Astrocyte (in vitro differentiated cells and primary cell): ENCODE measurements at places on chromosomes 4 and X. TPM values are rescaled to one million over a fixed set of nuclear protein-coding genes. Genes with fewer than 3 reads are reported as not detected.

The ASB12 gene
- 0.16 TPM in 1 of 2 replicates, not detected in the other for total RNA-seq

DNA sequence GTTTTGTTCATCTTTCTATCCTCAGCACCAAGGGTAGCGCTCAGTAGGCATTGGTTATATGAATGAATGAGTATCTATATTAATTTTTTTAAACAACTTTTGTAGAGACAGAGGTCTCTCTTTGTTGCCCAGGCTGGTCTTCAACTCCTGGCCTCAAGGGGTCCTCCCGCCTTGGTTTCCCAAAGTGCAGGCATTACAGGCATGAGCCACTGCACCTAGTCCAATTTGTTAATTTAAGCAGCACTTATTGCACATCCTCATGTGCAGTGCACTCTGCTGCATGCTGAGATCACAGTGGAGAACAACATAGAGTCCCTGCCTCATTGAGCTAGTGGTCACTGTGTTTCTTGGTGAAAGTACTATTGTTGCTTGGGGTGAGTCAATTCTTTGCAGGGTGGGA, 94.4 kb downstream of the NHSL2 start:
- H3K4me1 ChIP-seq = peaks cover 21% of the 10 kb centered on the region
- no peaks in the 10 kb centered on the region for H3K27me3 ChIP-seq
- no peak overlapping the region for H3K4me3 ChIP-seq
- no peak for DNase-seq
- H3K36me3 ChIP-seq = no peaks in the 10 kb centered on the region

GRCh38 chrX:262381-262909, 18.7 kb upstream of the PLCXD1 start:
- no peak overlapping the region for H3K4me3 ChIP-seq
- H3K27ac ChIP-seq = no peak overlapping the region
- DNase-seq = no peak
- no peaks in the 10 kb centered on the region for H3K27me3 ChIP-seq

GRCh38 chrX:68490644-68491043, 8.2 kb upstream of the YIPF6 start:
- H3K4me3 ChIP-seq = no peak overlapping the region
- no peak overlapping the region for H3K27ac ChIP-seq
- H3K4me1 ChIP-seq = no peaks in the 10 kb centered on the region
- no peak for DNase-seq
- no peaks in the 10 kb centered on the region for H3K36me3 ChIP-seq
- no peaks in the 10 kb centered on the region for H3K27me3 ChIP-seq

DNA sequence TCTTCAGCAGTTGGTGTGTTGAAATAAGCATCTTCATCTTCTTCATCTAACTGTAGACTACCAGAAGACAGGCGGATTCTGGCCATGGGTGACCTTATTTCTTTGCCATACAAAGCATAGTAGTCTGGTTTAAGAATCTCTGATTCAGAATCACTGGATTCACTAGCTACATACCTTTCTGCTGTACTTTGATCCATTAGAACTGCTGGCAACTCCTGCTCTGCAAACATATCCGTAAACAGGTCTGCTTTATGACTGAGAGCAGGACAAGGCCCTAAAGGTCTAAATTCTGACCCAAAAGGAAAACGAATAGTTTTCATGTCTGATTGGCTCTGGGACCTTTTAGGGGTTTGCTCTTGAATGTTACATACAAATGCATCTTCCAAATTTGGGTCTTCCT, 49.9 kb downstream of the FRMD7 start:
- H3K27ac ChIP-seq = no peak overlapping the region
- H3K4me3 ChIP-seq = no peak overlapping the region
- no peaks in the 10 kb centered on the region for H3K36me3 ChIP-seq
- no peaks in the 10 kb centered on the region for H3K4me1 ChIP-seq
- no peaks in the 10 kb centered on the region for H3K27me3 ChIP-seq

DNA sequence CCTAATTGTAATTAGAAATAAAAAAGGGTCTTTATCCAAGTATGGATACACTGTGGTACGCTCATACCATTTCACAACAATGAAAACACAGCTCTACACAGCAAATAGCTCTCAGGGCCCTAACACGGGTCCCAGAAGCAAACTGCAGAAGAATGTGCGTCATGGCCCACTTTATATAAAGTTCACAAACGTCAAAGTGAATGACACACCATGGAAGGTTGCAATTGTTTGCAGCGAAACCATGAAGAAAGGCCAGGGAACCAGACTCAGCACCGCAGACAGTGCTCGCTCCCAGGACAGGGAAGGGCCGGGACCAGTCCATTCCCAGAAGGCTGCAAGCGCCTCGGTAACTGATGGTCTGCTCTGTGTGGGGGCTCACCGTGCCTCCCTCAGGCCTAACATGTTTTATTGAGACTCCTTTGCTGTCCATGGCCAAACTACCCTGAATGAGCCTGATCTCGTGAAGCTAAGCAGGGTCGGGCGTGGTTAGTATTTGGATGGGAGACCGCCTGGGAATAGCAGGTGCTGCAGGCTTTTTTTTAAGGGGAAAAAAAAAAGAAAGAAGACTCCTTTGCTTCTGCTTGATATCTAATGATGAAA, 47.8 kb downstream of the ACOX3 start:
- H3K36me3 ChIP-seq = no peaks in the 10 kb centered on the region
- no peaks in the 10 kb centered on the region for H3K27me3 ChIP-seq
- H3K27ac ChIP-seq = peak overlapping the region; percentile 17
- H3K4me3 ChIP-seq = no peak overlapping the region
- no peak for DNase-seq

- no peak overlapping the region for H3K27ac ChIP-seq
- no peaks in the 10 kb centered on the region for H3K27me3 ChIP-seq
Measured at GRCh38 chrX:122622795-122623194, 561.3 kb upstream of the GRIA3 start.

GRCh38 chrX:124208660-124209059, 123.8 kb upstream of the TEX13D start:
- no peak for DNase-seq
- H3K27me3 ChIP-seq = no peaks in the 10 kb centered on the region
- H3K27ac ChIP-seq = no peak overlapping the region
- no peaks in the 10 kb centered on the region for H3K36me3 ChIP-seq

The TIGD4 gene
- total RNA-seq = 0.23 and 0.31 TPM in 2 replicates

The POF1B gene
- total RNA-seq = not detected in 2 replicates

The IDH3G gene
- 40.0 and 41.9 TPM in 2 replicates for total RNA-seq

The UNC5C gene
- total RNA-seq = 3.1 and 5.7 TPM in 2 replicates

The SUPT20HL2 gene
- not detected in 2 replicates for total RNA-seq

DNA sequence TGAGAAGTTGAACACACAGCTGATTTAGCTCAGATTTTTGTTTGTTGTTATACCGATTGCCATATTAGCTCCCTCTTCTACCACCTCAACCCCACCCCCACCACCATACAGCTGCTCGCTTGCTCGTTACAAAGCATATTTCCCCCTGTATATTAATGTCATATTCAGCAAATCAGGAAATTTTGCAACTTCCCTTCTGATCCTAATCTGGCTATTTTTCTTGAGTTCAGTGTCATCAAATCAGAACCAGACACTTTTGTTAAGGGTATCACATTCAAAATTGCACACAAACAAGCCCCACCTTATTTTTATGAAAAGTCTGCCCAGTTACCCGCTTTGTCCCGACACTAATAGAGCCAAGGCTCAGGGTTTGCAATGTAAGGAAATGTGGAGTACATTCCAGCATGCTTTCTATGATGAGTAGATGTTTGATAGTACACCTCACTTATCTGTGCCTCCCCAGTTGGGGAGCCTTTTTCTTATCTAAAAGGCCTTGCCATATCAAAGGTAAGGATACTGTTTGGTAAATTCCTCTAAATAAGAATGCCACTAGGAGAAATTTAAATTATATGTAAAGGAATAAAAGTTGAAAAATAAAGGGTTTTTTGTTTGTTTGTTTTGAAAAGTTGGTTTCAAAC, 212.2 kb downstream of the CBR4 start:
- H3K27me3 ChIP-seq = no peaks in the 10 kb centered on the region
- no peaks in the 10 kb centered on the region for H3K36me3 ChIP-seq
- no peak for DNase-seq
- no peak overlapping the region for H3K4me3 ChIP-seq
- H3K27ac ChIP-seq = peak overlapping the region; percentile 97

- no peaks in the 10 kb centered on the region for H3K36me3 ChIP-seq
- peak overlapping the region; percentile 85 for H3K27ac ChIP-seq
- peak; percentile 98 for DNase-seq
- H3K4me1 ChIP-seq = peaks cover 18% of the 10 kb centered on the region
- H3K4me3 ChIP-seq = no peak overlapping the region
Measured at GRCh38 chr4:156321203-156321602, 367.5 kb upstream of the CTSO start.

DNA sequence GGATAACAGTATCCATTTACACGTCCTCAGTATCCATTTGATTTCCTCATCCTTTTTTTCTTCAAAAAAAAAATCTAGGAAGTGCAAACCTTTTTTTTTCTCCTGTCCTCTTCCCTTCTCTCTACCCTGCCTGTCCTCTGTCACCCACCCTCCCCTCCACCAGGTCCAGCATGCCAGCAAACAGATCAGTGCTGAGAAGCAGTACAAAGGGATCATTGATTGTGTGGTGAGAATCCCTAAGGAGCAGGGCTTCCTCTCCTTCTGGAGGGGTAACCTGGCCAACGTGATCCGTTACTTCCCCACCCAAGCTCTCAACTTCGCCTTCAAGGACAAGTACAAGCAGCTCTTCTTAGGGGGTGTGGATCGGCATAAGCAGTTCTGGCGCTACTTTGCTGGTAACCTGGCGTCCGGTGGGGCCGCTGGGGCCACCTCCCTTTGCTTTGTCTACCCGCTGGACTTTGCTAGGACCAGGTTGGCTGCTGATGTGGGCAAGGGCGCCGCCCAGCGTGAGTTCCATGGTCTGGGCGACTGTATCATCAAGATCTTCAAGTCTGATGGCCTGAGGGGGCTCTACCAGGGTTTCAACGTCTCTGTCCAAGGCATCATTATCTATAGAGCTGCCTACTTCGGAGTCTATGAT, 1.7 kb downstream of the SLC25A4 start:
- H3K27me3 ChIP-seq = no peaks in the 10 kb centered on the region
- H3K27ac ChIP-seq = no peak overlapping the region
- H3K4me3 ChIP-seq = no peak overlapping the region
- DNase-seq = no peak

The MXRA5 gene
- total RNA-seq = 23.3 and 60.6 TPM in 2 replicates

DNA sequence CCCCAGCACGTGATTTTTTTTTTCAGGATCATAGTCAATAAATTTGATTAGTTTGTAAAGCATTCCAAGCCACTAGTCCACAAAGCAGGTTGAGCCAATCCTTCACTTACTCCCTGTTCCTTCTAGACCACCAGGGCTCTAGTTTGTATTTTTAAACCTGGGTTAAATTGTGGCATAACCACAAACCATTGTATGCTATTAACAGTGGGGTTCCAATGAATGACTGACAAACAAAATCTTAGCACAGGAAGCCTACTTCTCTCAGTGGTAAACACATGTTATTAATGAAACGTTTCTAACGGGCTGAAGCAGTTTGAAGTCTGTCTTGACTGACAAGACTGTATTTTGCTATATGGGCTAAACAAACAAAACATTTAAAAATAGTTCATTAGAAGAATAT, 48.6 kb upstream of the GYPA start:
- H3K27me3 ChIP-seq = no peaks in the 10 kb centered on the region
- no peaks in the 10 kb centered on the region for H3K36me3 ChIP-seq
- no peak overlapping the region for H3K27ac ChIP-seq
- H3K4me1 ChIP-seq = no peaks in the 10 kb centered on the region

DNA sequence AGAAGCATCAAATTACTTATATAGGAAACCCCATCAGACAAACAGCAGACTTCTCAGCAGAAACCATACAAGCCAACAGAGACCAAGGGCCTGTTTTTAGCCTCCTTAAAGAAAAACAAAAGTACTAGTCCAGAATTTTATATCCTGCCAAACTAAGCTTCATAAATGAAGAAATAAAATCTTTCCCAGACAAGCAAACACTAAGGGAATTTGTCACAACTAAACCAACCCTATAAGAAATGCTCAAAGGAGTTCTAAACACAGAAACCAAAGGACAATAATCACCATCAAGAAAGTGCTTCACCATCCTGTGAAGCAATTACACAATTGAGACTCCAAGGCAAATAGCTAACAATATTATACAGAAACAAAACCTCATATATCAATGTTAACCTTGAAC, 238.6 kb downstream of the NKX6-1 start:
- DNase-seq = no peak
- no peak overlapping the region for H3K27ac ChIP-seq
- no peaks in the 10 kb centered on the region for H3K36me3 ChIP-seq
- no peak overlapping the region for H3K4me3 ChIP-seq

- H3K27me3 ChIP-seq = no peaks in the 10 kb centered on the region
- no peak overlapping the region for H3K4me3 ChIP-seq
- DNase-seq = peak; percentile 12
- H3K36me3 ChIP-seq = no peaks in the 10 kb centered on the region
- H3K4me1 ChIP-seq = no peaks in the 10 kb centered on the region
Measured at GRCh38 chrX:42680666-42681065, 97.3 kb downstream of the PPP1R2C start.

- no peak overlapping the region for H3K4me3 ChIP-seq
- no peaks in the 10 kb centered on the region for H3K27me3 ChIP-seq
- no peak overlapping the region for H3K27ac ChIP-seq
- H3K4me1 ChIP-seq = peaks cover 9% of the 10 kb centered on the region
- peak; percentile 42 for DNase-seq
Measured at GRCh38 chr4:20615486-20616260, 84.6 kb upstream of the PACRGL start.
